ENCODE measurements at places on chromosomes 2 and 18.

- DNase-seq, result no peak
Observed at GRCh38 chr18:70432804-70433400, 144.1 kb downstream of the SOCS6 start.

DNA sequence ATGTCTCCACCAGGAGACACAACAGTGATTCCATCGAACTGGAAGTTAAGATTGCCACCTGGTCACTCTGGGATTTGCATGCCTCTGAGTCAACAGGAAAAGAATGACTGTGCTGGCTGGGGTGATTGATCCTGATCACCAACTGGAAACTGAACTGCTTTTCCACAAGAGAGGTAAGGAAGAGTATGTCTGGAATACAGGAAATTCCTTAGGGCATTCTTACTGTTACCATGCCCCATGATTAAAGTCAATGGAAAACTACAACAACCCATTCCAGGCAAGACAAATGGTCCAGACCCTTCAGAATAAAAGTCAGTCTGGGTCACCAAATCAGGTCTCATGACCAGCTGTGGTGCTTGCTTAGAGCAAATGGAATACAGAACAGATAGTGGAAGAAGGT, 12.0 kb upstream of the DDX1 start:
- no peak for DNase-seq

- DNase-seq, result no peak
Observed at GRCh38 chr18:33839452-33840211, 261.6 kb downstream of the ASXL3 start.

- no peak for DNase-seq
Observed at GRCh38 chr2:152627351-152627957, 89.8 kb downstream of the PRPF40A start.
